ENCODE measurements at places on chromosomes 4 and X.

GRCh38 chr4:101762534-101762933 is 28.0 kb upstream of the BANK1 start:
- no peak for DNase-seq

DNA sequence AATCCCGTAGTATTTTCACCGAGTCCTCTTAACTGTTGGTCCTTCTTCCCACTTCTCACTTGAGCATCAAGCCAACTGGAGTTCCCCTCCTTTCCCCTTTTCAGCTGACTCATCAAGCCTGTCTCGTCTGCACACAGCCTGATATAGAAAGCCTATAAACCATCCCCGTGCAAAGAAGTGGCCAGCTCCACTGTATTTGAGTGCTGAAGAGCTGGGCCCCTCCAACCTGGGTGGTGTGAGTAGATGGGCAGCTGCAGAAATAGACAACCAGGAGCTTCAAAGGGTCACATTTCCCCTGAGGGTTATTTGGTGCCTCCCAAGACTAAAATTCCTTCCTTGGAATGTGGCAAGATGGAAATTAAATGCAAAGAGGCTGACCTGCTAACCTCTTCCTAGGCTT is 199.7 kb downstream of the HS6ST2 start:
- no peak for DNase-seq

- no peak for DNase-seq
Measured at GRCh38 chr4:185144601-185145240, 1.7 kb downstream of the SLC25A4 start.

- DNase-seq, result no peak
Measured at GRCh38 chr4:61182915-61183314, 17.2 kb upstream of the ADGRL3 start.

DNA sequence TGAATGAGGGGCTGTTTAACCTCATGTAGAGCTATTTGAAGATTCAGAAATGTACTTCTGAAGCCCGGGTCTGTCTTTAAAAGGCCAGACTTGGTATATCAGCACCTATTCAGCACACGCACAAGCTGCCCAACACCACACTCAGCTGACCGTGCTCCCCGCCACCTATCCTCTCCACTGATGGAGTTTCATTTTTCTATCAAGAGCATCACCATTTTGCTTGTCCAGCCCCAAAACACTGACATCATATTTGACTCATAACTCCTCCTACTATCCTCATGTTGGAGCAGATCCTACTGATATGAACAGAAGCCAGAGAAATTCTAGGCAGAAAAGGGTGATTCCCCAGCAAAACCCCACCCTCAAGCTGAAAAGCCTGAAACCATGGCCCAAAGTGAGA is 100.3 kb downstream of the SORBS2 start:
- DNase-seq, result no peak

- DNase-seq, result no peak
Measured at GRCh38 chrX:40146262-40147125, 48.7 kb upstream of the BCOR start.

DNA sequence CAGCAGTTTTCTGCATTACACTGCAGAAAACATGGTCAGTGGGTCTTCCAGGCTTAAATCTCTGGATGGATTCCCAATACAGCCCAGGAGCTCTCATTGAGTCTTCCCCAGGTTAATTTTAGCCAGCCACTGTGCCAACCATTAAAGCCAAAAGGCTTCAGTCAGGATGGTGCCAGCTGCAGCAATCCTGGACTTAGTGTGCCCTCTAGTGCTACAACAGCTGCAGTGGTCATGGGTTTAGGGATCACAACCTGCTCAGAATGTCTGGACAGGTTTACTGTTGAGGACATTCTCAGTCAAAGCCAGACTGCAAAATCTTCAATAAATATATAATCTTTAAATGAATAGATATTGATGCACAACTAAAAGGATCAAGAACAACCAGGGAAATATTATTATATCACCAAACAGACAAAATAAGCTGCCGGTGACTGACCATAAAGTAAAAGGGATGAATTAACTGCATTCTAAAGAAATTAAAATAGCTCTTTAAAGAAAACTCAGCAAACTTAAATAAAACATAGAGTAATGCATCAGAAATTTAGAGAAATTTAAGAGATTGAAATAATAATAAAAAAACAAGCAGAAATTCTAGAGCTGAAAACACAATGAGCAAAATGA is 639.9 kb downstream of the SPOCK3 start:
- no peak for DNase-seq

GRCh38 chr4:26048378-26048882 is 134.4 kb downstream of the SMIM20 start:
- no peak for DNase-seq

GRCh38 chrX:47264483-47265173 is 31.8 kb downstream of the USP11 start:
- no peak for DNase-seq

- DNase-seq, result no peak
Measured at GRCh38 chrX:13419918-13420317, 100.1 kb upstream of the ATXN3L start.

- DNase-seq, result no peak
Measured at GRCh38 chrX:850471-850916, 219.9 kb downstream of the SHOX start.

DNA sequence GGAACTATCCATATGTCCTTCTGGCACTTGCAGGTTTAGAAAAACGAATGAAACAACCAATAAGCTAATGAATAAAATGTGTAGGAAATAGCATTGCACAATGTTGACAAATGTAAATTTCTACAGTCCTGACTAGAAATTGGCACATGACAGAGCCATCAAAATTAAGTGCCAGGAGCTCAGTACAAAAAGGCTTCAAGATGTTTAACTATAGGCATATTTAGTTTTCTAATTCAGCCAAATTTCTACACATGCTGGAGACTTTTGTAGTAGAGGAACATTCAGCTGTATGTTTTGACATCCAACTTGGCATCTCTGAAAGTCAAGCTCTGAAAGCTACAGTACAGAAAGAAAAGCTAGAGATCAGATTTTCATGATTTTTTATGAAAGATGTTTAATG is 1999.4 kb upstream of the AGA start:
- DNase-seq, result no peak

DNA sequence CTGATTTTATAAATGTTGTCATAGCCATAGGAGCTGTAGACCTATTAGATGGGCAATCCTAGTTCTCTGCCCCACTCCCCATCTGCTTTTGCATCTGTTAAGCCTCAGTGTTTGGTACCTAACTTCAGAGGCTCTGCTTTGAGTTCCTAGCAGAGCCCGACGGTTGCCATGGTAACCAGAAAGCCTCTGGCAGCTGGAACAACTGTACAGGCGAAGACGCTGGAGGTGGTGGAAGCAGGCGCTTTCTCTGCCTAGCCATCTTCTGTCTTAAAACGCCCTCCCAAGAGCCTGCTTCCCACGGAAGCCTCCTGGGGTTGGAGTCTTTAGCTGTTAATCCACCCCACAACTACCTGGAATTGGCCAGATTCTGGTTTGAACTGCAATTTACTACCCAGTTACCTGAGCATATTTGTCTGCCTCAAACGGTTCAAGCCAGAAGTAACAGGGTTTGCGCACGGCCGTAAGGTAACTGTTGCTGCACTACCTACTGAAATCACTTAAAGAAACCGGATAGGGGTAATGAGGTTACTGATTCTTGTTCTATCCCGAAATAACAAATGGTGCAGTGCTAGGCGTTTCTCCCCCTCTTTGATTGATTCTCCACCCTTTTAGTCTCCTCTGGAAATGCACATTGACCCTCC is 1.0 kb upstream of the GABRG1 start:
- DNase-seq, result no peak

DNA sequence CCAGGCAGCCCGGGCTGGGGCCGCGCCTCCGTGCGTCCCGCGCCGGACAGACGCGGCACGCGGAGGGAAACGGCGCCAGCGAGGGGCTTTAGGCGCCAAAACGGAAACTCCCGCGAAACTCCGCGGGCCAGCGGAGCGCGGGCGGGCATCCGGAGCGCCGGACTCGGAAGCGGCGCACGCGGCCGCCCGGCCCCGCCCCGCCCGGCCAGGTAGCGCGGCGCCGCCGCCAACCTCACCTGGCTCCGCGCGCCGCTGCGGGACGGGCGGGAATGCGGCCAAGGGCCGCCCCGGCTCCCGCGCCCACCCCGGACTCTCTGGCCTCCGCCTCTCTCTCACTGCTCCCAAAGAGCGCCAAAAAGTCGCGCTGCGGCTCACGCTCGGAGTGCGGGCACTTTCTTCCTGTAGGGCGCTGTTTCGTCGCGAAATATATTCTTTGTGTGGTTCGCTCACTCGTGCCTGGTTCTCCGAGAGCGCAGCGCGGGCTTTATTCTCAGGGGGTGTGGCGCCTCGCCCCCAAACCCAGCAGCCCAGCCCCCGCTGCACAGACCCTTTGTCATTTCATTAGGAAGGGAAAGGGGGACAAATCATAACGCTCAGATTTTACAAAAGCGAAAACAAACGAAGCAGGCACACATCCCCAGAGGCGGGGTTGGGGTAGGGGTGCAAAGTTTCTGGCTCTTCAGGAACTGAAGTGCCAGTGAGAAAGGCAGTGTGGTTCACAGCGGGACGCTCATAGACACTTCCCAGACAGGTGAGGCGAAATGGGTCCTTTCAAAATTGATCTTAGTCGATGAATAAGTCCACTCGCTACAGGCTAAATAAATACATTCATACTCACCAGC is 961 bp upstream of the MBNL3 start:
- peak; percentile 17 for DNase-seq

GRCh38 chr4:17595471-17596005 is 18.5 kb downstream of the LAP3 start:
- no peak for DNase-seq
